Activated naive CD4-positive, alpha-beta T cell treated with anti-CD3 and anti-CD28 coated beads, Interleukin-2, amount 50 U/mL, for 16 hours (primary cell): ENCODE measurements at places on chromosomes 3 and 15.

GRCh38 chr15:40534371-40534770 is 30.5 kb downstream of the CCDC32 start:
- no peak for DNase-seq

DNA sequence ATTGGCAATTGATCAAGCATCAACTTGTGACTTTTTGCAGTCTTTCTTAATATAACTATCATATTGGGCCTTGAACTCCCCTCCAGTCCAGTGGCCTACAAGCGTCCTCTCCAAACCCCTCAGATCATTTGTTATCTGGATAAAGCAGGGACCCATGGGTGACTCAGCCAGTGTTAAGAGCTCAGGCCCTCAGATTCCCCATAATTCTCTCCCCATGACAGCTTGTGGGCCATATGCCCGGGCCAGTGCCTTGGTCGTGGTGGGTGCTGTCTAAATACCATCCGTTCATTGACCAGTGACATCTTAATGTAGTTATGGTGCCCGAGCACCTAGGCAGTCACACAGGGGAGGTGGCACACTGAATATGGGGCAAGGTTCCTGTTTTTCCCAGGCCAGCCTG is 18.1 kb downstream of the MCF2L2 start:
- DNase-seq, result no peak

GRCh38 chr3:113222451-113223086 is 11.2 kb downstream of the BOC start:
- no peak for DNase-seq

- DNase-seq, result peak; percentile 59
Measured at GRCh38 chr3:108153451-108153981, 62.7 kb upstream of the CD47 start.

DNA sequence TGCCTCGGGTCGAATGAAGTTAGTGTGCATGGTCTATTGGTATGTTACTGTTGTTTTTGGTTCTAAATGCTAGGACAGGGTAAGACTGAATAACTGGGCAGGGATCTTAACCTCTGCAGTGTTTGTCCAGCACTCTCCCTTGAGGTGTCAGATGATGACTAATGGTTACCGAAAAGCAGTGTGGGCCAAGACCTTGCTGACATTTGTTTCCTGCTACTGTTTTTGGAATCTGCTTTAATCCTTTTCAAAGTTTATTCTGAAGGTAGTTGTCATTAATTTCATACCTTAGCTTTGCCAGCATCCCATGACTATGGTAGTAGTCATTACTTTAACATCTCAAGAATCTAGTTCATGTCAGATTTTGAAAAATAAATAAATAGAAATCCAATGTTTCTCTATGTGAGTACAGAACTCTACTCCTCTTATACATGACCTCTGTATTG is 117.0 kb downstream of the P3H2 start:
- no peak for DNase-seq

- no peak for DNase-seq
Measured at GRCh38 chr3:70583682-70584081, 271.2 kb upstream of the MDFIC2 start.

- DNase-seq, result no peak
Measured at GRCh38 chr15:39438799-39439592, 141.9 kb upstream of the THBS1 start.

DNA sequence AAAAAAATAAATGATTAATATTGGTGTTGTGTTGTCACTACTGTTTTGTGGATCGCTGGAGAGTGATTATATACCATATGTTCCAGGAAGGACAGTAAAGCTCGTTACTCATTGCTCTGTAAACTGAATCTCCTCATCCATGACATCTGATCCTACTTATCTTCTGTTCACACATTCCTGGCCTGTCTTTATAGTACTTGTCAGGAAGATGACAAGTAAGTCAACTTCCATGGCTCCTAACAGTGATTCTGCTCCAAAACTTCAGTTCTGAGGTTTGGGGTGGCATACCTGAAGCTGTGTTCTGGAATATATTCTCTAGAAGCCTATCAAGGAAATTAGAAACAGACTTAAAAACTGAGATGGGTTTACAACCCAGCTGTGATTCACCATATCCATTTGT is 288.9 kb downstream of the ZBBX start:
- DNase-seq, result no peak

DNA sequence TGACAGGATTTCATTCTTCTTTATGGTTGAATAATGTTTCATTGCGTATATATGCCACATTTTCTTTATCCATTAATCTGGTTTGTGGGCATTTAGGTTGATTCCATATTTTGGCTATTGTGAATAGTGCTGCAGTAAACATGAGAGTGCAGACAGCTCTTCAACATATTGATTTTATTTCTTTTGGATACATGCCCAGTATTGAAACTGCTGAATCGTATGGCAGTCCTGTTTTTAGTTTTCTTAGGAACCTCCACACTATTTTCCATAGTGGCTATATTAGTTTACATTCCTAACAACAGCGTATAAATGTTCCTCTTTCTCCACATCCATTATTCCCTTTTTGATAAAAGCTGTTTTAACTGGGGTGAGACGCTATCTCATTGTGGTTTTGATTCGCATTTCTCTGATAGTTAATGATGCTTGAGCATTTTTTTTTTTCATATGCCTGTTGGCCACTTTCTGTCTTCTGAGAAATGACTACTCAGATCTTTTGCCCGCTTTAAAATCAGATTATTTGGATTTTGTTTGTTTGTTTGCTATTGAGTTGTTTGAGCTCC is 21.7 kb downstream of the AQP9 start:
- DNase-seq, result no peak

DNA sequence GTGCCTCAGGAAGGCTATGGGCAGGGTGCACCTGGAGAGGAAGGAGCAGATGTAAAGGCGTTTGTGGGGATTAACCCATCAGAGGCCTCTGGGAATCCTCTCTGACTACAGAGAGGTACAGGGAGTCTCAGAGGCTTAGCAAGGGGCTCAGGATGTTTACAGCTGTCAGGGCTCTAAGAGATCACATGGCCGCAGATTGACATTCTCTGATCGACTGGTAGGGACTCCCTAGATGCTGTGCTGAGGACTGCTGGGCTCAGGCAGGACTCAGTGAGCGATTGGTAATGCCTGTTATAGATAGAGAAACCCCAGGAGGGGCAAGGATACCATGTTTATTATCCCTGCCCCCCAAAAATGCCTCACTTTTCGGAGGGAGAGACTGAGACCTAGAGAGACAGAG is 103.5 kb downstream of the CORO2B start:
- no peak for DNase-seq

DNA sequence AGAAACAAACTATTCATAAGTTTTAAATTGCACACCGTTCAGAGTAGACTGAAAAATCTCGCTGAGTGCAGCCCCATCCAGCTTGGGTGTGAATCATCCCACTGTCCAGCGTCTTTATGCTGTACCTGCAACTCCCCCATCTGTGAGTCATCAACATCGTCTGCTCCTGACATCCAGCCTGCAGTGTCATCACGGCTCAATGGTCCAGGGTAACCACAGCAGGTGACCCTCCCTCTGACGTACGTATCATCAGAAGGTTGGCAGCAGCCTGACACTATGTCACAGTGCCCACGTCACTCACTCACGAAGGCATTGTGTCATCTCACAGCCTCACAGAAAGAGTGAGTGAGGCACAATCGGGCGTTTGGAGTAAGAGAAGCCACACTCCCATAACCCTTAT is 65.2 kb downstream of the TPRA1 start:
- DNase-seq, result no peak

DNA sequence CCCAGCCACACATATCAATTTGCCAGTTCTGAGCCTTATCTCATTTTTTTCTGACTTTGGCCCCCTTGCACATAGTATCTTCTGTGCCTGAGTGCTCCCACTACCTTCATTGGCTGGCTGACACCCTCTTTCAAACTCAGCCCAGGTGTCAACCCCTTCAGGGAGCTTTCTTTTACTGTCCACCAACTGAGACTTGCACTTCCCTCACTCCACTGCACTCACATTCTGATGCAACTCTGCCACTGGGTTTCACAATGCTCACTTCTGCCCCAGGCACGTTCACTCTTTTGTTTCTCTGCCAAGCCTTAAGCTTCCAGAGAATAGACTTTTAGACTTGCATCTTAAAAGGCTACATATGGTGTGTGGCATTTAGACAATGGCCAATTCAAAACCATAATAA is 101.5 kb upstream of the CBLB start:
- no peak for DNase-seq

- DNase-seq, result no peak
Measured at GRCh38 chr3:168066882-168067281, 28.8 kb downstream of the GOLIM4 start.

- no peak for DNase-seq
Measured at GRCh38 chr3:56397798-56398197, 70.5 kb downstream of the ERC2 start.

DNA sequence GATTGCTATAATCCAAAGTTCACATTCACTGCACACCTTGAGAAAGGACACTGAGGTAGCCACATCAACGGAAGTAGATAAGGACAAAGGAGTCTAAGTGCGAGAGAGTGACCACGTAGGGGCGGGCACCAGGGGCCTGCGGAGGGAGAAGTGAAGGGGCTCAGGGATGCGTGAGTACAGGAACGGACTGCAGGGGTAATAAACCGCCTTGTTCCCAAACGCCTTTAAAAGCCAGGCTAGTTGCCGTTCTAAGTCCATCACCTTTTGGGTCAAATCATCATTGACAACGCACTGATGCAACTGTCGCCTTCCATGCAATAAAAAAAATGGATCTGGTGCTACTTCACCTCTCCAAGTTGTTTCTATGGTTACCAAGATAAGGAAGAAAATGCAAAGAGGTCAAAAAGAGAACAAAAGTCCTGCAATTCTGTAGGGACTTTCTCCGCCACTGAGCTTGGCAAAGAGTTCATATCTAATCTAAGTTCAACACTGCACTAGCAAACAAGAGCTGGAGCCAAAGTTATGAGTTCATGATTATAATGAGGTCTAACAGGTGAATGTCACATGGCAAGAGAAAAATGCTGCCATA is 32.6 kb upstream of the ATP11B start:
- DNase-seq, result no peak

DNA sequence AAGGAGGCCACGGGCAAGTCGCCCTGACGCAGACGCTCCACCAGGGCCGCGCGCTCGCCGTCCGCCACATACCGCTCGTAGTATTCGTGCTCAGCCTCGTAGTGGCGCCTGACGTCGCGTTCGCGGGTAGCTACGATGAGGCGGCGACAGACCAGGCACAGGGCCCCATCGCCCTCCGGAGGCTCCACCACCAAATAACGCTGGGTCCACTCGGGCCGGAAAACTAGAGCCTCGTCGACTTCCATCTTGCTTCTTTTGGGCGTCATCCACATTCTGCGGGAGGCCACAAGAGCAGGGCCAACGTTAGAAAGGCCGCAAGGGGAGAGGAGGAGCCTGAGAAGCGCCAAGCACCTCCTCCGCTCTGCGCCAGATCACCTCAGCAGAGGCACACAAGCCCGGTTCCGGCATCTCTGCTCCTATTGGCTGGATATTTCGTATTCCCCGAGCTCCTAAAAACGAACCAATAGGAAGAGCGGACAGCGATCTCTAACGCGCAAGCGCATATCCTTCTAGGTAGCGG is at the start of gene EPM2AIP1:
Gene EPM2AIP1 (minus strand): TSS at position 326 of the 520 bp plus-strand sequence. CDS start 54 bp downstream, at position 272.
- DNase-seq, result no peak

- DNase-seq, result no peak
Measured at GRCh38 chr15:32837935-32838334, 120.1 kb downstream of the GREM1 start.

DNA sequence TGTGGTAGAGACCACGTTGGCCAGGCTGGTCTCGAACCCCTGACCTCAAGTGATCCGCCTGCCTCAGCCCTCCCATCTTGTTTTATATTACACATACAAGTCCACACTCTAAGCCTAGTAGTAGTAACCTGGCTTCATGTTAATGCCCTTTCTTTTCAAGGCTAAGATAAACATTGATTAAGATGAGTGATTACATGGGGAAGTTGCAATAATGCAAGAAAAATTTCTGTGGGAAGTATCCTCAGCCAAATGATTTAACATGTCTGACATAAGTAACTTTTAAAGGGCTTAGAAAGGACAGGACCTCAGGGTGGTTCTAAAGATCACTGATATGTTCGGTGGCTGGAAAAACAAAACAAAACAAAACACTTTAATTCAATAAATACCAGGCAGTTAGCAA is 72.1 kb downstream of the SFMBT1 start:
- DNase-seq, result no peak

DNA sequence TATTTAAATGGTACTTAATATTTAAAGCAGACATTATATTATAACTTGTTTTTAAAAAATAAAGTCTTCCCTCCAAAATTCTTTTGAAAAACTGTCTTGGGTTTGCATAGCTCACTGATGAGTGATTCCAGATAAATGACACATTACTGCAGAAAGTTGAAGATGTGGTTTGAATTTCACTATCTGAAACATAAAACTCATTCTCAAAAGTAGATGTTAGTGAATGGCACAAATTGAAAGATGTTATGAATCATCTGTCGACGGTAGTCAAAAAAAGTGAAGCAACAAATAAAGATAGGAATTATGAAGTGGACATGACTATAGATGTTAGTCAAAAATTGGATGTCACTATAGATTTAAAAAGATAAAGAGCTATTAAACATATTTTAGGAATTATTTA is 280.5 kb downstream of the GAP43 start:
- no peak for DNase-seq

GRCh38 chr15:89783861-89784685 is 7.9 kb downstream of the MESP2 start:
- no peak for DNase-seq

GRCh38 chr15:96418146-96418545 is 87.6 kb downstream of the NR2F2 start:
- DNase-seq, result no peak

- DNase-seq, result no peak
Measured at GRCh38 chr3:72976281-72976741, 20.3 kb upstream of the PPP4R2 start.

GRCh38 chr15:37004981-37005735 is 95.2 kb downstream of the MEIS2 start:
- DNase-seq, result no peak

DNA sequence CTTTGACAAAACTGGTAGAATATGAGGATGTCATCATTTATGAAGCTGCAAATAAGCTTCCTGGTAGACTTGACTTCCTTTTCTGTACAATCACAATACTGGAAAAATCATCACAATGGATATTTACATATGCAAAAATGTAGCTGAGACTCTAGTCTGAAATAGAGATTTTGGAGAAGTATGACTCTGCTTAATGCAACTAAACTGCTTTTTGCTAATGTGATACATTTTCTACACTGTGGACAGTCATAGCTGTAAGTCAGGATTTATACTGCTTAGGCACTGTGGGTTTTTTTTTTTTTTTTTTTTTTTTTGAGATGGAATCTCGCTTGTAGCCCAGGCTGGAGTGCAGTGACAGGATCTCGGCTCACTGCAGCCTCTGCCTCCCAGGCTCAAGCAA is 34.5 kb upstream of the ST3GAL6 start:
- DNase-seq, result no peak

DNA sequence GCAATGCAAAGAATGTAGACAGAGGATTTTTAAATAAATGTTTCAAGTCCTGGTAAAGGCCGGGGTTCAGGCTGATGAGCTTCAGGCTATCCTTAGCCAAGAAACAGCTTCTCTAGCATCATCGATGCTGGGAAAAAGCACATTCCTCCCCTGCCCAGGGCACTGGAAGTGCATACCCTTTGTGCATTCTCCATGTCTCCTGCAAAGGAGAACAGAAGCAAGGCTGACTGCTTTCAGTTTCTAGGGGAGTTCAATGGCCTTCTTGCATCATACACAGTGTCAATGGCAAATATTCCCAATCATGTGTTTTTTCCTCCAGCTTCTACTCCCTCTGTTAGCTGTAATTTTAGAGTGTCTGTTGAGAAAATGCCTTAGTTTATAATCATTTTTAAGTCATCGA is 59.9 kb downstream of the GPR176 start:
- DNase-seq, result no peak
